ENCODE measurements at places on chromosomes 11 and 22.

GRCh38 chr11:102276362-102276761 is 40.9 kb upstream of the BIRC3 start:
- DNase-seq, result no peak

GRCh38 chr11:111604392-111605009 is 2.3 kb downstream of the SIK2 start:
- DNase-seq, result no peak

GRCh38 chr11:69947793-69948255 is 128.6 kb upstream of the FGF3 start:
- DNase-seq, result no peak

- no peak for DNase-seq
Measured at GRCh38 chr11:129089279-129089678, 102.8 kb downstream of the ARHGAP32 start.

DNA sequence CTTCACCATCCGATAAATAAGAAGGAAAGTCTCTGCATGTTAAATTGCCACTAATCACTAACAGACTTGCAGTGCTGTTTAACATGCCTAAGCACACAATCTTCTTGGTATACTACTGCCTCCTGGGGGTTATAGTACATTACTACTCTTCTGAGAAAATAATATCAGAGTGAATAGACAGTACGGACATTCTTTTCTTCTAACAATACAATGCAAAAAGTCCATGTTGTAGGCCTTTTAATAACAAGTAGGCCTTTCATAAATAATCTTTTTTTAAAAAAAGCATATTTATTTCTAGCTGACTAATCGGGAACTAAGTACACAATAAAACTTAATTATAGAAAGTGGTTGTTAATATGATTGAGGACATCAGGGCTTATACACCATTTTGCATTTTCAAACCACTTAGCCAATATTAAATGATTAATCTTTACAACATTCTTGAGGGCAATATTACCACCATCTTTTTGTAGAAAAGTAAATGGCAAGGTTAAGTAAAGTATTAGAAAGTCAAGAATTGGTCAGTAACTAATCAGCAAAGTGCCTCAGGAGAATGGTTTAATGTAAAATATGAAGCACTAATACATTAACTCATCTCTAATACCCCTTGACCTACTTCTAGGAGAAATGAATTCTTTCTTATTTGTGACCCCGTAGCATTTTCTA is 84.7 kb downstream of the TTC28 start:
- no peak for DNase-seq

- DNase-seq, result peak; percentile 27
Measured at GRCh38 chr11:57638005-57638781, 11.5 kb downstream of the YPEL4 start.

GRCh38 chr11:17250561-17251350 is 25.8 kb upstream of the NUCB2 start:
- DNase-seq, result no peak

DNA sequence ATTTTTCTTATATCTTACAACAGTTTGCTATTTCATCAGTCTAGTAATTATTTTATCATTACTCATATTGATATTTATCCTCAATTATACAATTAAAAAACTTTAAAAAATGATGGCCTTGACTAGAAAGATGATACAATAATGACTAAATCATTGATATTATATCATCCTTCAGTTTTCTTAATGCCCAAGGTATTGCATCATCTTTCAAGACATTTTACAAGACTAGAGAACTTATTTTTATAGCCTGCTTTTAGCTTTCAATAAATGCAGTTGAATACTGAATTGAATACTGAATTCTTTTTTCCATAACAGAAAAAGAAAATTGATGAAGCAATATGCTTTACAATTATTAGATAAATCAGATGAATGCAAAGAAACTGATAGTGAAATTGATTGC is 886.5 kb upstream of the LRRC4C start:
- DNase-seq, result no peak

GRCh38 chr11:129815596-129816461 is at the start of gene TMEM45B:
TSS of gene TMEM45B (plus strand) at chr11:129815848. CDS start at chr11:129852483, 36,635 bp downstream.
- no peak for DNase-seq

GRCh38 chr11:91258876-91259275 is 965.7 kb upstream of the FAT3 start:
- no peak for DNase-seq

DNA sequence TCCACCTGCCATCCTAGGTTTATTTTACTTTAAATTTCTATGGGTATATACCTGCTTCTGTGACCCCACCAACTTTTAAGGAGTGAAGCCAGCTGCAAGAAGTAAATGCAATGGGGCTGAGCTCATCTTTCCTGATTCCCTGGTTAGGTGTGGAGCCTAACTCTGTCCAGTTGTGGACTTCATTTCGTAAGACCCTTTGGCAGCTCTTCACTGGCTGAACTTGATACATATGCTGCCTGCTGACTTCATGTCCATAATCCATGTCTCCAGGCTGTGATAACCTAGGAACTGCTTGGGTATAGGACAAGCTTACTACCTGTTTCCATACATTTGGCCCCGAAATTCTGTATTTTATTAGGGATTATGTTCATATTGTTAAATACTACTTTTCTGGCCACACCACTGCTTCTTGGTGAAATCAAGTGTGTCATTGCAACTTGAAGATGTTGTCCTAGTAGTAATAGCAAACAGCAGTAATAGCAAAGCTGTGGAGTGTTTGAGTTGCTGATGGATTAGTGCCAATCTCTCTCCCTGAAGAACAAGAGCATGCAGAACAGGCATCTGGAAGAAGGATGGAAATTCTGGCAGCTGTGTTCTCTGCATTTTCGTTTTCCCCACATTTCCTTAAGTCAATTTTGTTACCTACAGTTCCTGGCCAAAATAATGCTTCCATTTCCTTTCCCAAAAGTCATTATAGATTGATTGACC is 31.2 kb downstream of the LDLRAD3 start:
- no peak for DNase-seq

DNA sequence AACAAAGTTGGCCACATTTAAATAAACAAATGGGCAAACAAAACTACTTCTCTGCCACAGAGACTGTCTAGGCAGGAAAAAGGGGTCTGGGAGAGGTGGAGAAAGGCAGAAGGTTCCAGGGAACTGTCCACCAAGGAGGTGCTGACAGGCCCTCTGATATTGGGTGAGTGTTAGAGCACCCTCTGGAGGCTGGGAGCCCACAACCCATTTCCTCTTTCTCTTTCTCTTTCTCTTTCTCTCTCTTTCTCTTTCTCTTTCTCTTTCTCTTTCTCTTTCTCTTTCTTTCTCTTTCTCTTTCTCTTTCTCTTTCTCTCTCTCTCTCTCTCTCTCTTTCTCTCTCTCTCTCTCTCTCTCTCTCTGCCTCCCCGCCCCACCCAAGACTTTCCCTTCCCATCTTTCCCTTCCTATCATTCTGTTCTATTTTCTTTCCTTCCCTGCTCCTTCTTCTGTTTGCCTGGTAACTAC is 912.8 kb downstream of the DLG2 start:
- DNase-seq, result peak; percentile 1

- no peak for DNase-seq
Measured at GRCh38 chr11:12392672-12393071, 15.3 kb downstream of the PARVA start.

DNA sequence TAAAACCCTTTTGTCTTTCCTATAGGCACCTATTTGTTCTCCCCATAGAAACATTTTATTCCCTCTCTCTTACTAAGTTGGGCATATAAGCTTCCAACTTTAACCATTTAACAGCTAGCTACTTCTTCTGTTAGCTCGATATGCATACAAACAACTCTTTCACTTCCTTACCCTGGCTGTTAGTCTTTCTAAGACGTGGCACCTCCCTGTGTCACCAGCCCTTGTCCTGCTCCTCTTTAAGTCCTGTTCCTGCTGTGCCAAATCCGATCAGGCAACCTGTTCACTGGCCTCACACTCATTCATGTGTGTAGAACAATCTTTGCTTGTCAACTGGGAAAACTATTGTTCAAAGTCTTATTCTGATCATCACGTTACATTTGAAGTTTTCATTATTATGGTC is 1376.1 kb upstream of the TENM4 start:
- DNase-seq, result no peak

GRCh38 chr22:38215156-38216038 is 13.6 kb downstream of the MAFF start:
- no peak for DNase-seq

DNA sequence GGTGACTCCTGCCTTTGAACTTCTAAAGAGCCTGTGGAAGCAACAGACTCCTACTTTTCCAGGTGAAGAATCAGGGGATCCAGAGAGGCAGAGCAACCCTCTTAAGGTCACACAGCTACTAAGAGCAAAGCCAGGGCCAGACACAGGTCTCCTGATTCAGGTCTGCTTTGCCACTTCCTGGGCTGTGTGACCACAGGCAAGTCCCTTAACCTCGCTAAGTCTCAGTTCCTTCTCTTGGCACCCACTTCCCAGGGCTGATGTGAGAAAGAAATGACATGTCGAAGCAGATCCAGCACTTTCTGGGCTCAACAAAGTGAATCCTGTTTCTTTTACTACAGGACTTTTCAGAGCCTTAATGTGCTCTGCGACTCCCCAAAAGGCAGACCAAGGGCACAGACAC is 30.2 kb downstream of the UQCR10 start:
- DNase-seq, result no peak

GRCh38 chr11:121255473-121256125 is 37.0 kb upstream of the SC5D start:
- DNase-seq, result no peak

- DNase-seq, result no peak
Measured at GRCh38 chr11:125072218-125072960, 9.3 kb downstream of the SLC37A2 start.

- DNase-seq, result no peak
Measured at GRCh38 chr11:106733635-106734034, 284.6 kb downstream of the GUCY1A2 start.

GRCh38 chr22:21051145-21051830 is 5.5 kb downstream of the LRRC74B start:
- no peak for DNase-seq

DNA sequence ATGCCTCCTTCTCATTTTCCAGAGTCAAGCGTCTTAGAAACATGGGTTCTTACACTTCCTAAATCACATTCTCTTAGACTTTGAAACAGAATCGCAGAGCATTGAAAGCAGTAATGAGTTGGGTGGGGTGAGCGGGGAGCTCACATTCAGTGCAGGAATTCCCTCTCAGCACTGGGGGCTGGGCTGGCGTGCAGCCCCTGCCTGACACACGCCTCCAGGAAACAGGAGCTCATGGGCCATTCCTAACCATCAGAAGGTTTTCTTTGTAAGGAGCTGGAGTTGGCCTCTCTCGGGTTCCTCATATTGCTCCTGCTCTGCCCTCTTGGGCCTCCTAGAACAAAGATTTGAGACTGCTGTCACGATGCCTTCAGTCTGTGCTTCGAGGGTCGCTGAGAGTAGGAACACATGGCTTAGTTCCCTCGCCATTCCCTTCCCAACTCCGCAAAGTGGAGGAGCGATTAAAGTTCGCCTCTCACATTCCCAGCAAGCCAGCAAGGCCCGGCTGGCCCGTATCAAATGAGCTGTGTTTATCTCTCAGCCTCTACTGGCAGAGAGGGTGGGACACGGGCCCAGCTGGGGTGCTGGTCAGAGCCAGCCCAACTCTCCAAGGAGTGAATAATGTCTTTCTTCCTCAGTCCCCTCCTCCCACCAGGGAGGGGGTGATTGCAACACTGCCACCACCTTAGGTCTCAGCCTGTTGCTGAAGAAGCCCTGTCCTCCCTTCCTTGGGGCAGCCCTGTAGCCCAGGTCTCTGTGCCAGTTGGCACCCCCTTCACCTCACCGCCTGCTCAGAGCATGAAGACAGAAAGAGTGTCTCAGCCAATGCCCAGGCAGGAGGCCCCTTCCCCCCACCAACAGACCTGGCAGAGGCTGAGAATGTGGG is 10.4 kb downstream of the CHRDL2 start:
- DNase-seq, result peak; percentile 70

DNA sequence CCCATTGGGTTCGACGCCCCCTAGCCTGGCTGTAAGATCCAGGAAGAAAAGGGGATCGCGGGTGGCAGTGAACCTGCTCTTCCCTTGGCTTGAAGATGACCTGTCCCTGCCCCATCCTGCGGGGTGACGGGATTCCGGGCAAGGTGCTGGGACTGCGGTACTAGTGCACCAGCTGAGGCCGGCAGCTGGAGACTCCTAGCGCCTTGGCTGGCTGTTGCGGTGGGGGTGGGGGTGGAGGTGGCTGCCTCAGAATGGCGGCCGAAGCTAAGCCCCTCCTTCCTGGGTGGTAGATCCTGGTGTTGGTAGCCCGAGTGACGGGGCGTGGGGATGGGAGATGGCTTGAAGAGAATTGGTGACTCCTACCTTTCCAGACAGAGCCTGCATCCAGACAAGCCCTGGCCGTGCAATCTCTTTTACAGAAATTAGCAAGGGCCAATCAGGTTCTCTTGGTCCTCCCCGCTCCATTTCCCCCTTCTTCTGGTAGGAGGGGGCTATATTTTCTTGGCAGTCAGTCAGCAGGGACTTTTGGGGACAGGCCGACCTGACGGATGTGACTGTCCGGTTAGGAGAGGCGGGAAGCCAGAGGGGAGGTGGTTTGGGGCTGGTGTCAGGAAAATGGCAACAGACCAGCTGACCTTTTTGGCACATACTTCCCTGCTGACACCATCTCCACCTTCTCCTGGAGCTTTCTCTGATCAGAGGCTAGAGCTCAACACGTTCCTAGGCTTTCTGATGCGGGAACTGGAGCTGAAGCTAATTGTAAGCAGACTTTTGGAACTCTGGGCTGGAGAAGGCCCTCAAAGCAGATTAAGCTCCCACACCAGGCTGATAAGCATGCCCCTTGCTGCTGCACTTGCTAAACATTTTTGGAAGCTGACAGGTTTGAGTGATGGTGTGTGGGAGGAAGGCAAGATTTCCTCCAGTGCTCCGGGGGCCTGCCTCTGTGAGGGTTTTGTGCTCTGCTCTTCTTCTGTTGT is 2.0 kb downstream of the NAV2 start:
- DNase-seq, result peak; percentile 17

- DNase-seq, result no peak
Measured at GRCh38 chr11:21806508-21806907, 386.4 kb upstream of the ANO5 start.

- no peak for DNase-seq
Measured at GRCh38 chr11:121420398-121420797, 31.7 kb upstream of the SORL1 start.

GRCh38 chr11:103364687-103365086 is 255.5 kb downstream of the DYNC2H1 start:
- no peak for DNase-seq

DNA sequence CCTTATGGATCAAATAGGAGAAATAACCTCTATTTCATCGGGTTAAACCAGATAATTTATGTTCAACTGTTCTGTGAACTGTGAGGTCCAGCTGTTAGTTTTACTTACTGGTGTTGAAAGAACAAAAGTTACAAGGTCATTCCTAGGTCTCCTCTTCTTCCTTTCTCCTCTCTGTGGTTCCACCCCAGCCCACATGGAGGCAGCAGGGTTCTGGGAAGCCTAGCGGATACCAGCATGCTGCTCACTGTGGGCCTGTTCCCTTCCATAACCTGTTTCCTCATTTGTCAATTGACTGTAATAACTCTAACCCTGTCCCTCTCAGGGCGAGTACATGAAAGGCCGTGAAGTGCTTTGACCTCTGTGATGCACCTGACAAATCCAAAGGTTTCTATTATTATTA is 27.8 kb downstream of the RELT start:
- DNase-seq, result peak; percentile 76

Data from hypothalamus (tissue), 51 donors.